Stimulated activated CD4-positive, alpha-beta T cell treated with anti-CD3 and anti-CD28 coated beads, Interleukin-1b, Interleukin-23, amount 100 ng/mL, for 24 hours (primary cell): ENCODE measurements at places on chromosomes 7 and 10.

GRCh38 chr10:7836571-7836970 is 18.3 kb downstream of the TAF3 start:
- no peak for DNase-seq

- no peak for DNase-seq
These were observed 85.9 kb downstream of the ADAM12 start for GRCh38 chr10:126302476-126302756.

DNA sequence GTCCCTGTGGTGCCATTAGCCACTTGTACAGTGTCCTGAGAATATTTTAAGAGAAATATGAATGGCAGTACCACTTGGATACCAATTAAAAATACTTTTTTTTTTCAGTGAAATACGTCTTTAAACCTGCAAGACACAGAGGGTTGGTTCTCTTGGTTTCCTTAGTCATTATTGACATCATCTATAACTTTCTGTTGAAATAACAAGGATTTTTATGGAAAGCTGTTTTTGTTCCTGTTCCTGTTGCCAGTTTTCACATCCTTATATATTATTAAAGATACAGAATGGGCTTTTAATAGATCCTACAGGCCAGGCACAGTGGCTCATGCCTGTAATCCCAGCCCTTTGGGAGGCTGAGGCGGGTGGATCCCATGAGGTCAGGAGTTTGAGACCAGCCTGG is 579.9 kb downstream of the AUTS2 start:
- DNase-seq = no peak

- DNase-seq = no peak
These were observed 1.9 kb downstream of the SLC29A4 start for GRCh38 chr7:5284304-5285281.

DNA sequence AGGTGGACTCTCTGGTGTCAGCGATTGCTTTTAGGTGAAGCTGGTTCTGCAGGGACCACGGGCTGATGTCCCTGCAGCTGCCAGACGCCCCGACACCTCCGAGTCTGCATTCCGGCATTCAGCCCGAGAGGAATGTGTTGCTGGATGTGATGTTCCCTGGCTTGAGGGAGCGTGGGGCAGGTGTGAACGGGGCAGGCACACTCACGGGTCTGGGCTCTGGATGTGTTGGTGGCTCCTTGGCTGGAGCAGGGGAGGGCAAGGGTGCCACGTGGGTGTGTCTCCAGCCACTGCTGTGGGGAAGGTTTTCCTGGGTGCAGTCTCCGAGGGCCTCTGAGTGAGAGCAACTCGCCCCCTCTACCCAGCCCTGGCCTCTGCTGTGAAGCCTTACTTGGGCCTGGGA is 140.5 kb downstream of the CAMK1D start:
- DNase-seq = no peak

DNA sequence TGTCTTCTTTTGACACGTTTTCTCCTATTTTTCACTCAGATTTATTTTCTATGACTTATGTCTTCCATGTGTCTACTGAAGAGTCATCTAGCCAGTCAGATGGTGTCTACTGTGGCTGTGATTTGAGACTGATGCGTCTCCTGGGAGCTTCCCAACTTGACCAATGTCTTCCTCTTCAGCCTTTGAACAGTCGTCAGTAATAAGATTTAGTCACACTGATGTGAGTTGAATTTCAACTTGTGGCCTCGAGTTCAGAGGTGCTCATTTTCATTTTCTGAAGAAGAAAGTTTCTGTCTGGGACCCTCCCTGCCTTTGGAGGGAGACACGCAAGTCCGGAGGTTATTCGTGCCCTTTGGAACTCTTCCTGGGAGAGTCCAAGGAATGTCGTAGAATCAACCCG is 221.9 kb upstream of the INHBA start:
- no peak for DNase-seq

GRCh38 chr10:124344931-124345330 is 73.8 kb downstream of the OAT start:
- DNase-seq = no peak

DNA sequence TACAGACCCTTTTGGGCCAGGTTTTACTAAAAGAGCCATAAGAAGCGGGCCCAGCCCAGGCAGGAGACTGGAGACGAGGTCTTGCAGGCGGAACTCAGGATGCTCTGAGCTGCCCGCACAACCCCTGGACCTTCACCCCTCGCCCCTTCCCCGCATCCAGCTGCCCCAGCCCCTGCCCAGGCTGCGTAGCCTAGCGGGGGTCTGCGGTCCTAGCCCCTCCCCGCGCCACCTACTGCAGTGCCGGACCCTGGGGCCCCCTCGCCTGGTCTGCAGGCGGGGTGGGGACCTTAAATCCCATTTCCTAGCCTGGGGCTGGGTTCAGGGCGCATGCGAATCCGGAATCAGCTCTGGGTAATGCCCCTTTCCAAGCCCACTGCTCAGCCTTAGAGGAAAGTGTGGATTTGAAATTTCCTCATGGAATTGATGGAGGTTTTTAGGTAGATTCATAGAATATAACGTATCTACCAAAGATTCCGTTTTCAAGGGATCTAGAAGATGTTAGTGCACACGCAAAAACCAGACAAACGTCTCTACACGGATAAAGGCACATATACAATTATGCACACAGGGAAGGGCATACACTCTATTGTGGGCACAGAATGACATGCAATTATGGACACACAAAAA is 546 bp upstream of the HOXA3 start:
- no peak for DNase-seq

DNA sequence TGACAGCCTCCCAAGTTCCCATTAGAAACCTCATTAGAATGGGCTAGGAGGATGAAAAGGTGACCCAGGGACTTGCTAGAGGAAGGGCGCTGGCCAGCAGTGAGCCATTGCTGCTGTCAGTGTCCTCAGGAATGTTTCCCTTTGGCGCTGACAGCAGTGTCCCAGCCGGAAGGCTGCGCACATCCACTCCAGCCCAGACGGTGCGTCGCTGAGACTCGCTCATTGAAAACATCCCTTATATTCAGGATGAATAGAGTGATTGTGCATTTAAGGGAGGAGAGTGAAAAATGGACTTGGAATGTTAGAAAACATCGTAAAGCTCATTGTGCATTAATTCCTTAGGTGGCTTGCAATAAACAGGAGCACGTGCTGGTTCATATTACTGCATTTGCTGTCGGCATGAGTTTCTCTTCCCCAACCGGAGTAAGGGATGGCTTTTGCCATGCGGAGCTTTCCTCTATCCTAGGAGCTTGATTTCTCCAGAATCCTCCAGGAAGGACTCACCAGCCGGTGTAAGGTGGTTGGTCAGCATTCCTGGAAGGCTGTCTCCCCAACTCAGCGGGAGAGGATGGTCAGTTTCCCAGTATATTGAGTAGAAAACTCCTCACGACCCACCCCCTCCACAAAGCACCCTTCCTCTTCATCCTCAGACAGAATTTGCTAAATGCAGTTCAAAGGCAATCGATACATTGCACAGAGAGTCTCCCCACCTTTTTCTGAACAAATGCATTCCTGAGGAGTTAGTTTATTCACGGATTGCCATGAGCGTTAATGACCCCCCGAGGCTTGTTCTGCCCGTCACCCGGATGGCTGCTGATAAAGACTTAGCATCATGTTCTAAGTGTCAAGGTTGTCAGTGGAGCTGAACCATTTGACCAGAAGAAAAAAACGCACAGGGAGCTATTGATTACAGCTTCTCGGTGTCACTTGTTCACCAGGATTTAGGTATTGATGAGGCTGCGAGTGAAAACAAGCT is 201.8 kb downstream of the EBF3 start:
- DNase-seq = no peak

- DNase-seq = no peak
These were observed 88.8 kb downstream of the GSAP start for GRCh38 chr7:77327067-77327931.

- DNase-seq = no peak
These were observed 268.0 kb downstream of the ZEB1 start for GRCh38 chr10:31586723-31587638.

- no peak for DNase-seq
These were observed 2.3 kb upstream of the MCU start for GRCh38 chr10:72689660-72690059.

DNA sequence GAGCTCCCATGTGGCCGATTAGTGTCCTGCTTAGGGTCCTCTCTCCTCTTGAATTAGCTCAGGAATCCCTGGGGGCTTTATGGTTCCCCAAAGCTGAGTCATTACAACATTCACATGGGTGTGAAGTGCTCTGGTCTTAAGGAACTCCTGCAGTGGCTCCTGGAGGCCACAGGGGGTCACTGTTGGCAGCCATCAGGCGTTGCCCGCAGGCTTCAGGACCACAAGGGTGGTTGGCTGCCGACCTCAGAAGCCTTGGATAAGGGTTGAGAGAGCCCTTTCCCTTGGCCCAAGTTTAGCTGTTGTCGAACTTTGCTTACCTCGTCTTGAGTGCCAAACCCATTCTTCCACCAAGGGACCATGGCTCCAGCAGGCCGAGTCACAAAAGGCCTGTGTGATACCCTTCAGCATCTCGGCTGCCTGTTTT is 61.7 kb downstream of the SH2D4B start:
- no peak for DNase-seq

DNA sequence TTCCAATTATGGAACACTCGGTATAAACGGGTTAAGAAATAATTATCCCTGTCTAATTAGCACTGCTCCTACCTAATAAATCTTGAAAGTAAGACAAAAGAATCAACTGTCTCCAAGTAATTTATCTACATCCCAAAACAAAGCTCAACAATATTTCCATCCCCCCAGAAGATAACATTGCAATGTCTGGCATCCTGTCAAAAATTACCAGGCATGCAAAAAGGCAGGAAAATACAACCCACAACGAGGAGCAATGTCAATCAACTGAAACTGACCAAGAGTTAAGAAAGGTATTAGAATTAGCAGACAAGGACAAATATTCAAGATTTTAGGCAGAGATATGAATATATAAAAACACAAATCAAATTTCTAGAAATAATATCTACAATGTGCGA is 84.5 kb upstream of the SVIL start:
- no peak for DNase-seq

DNA sequence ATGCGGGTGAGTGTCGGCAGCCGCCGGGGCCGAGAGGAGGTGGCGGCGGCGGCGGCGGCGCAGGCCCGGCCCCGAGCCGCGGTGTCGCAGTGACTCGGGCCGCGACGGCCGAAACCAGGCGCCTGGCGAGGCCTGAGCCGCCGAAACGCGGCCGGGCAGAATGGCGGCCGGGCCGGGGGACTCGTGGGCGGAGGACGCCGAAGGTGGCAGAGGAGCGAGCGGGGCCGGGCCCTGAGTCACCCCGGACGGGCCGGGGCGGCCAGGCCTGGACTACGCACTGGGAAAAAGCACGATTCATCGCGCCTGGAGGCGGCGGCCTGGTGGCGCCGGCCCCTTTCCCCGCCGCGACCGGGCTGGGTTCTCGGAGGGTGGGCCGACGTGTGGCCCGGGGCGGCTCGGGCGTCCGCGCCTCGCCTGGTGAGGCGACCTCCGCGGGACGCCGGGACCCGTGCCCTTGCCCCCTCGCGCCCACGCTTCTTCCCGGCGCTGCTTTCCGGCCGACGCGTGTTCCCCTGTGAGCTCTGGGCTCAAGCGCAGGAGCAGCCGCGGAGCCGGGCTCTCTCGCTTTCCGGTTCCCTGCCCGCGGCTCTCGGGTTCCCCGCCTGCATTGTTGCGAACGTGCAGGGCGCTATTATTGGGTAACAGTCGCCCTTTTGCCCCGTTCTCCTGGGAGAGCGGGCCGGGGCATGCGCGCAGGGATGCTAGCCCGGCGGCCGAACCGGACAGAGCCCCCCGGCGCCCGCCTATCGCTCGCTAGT is 500 bp downstream of the CUL1 start:
- peak; percentile 22 for DNase-seq

- no peak for DNase-seq
These were observed 52.8 kb downstream of the HHEX start for GRCh38 chr10:92742331-92743228.

DNA sequence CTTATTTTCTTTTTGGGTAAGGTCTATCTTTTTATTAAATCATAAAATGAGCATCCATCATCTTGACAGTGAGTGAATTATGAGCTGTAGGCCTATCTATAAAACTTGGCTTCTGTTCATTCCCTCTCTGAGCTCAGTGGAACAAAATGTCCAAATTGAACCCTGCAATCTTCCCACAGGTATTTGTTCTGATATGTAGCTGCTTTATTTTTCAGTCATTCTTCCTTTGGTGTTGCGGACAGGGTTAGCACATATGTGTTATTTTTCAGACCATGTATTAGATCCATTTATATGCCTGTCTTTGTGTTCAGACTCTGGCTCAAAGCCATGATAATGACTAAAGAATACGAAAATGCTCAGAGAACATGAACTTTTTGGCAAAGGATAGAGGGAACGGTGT is 201.6 kb upstream of the KIAA1217 start:
- no peak for DNase-seq

DNA sequence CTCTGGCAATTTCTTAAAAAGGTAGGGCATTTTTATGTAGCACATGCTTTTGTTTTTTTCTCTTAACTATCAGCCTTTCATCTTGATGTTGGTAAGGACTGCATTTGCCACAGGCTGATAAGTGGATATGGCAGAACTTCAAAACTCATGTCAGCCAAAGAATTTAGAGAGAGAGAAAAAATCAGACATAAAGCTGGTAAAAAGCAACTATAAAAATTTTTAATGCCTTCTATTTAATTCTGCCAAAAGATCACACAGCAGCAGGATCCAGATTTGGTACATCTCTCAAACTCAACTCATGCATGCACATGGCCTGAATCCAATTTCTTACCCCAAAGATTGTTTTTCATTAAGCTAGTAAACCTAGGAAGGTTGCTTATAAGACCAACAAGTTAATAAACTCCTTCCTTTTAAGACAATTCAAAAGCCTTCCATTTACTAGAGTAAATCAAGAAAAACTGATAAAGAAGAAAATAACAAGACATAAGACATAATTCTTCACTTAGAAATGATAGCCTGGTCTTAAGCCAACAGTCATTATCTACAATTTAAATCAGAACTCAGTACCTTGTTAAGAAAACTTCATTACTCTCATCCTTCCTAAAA is 69.3 kb downstream of the GLI3 start:
- DNase-seq = no peak

DNA sequence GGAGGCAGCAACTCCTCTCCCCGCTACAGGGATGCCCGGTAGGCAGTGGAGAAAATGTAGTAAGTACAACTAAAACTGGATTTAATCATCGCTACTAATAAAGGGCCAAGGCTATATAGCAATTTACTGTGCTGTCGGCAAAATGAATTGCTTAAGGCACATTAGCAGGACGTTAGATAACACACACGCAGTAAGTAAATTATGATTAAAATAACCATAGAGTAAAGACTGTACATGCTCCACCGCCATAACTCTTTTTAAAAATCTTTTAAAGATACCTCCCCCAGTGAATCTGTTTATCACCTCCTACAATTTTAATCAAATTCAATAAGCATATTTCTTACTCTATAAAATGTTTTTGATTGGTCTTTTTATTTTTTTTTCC is 371.4 kb upstream of the MGMT start:
- no peak for DNase-seq

DNA sequence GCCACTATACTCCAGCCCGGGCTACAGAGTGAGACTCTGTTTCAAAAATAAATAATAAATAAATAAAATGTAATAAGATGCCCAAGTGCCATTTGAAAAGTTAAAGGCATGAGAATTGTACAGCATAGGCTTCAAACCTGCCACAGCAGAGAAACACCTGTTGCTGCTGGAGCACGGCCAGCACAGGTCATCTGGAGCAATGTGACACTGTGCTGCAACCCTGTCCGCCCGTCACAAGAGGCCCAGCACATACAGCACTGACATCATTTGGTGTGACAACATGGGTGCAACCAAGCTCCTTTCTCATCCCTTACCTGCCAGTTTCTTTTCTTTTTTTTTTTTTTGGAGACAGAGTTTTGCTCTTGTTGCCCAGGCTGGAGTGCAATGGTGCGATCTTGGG is 1.3 kb downstream of the RFC2 start:
- DNase-seq = no peak

GRCh38 chr7:3300221-3300650 is 816 bp upstream of the SDK1 start:
- DNase-seq = no peak
